ENCODE measurements at places on chromosomes 16 and 17.

GRCh38 chr16:35733278-35733965 is 2274.0 kb downstream of the TP53TG3F start:
- DNase-seq: peak; percentile 13

GRCh38 chr17:80664217-80664790 is 119.7 kb downstream of the RPTOR start:
- DNase-seq: no peak

GRCh38 chr17:81561494-81561885 is 9.3 kb upstream of the FAAP100 start:
- peak; percentile 25 for DNase-seq

- peak; percentile 77 for DNase-seq
Observed at GRCh38 chr16:720447-720989, 428 bp upstream of the ANTKMT start.

DNA sequence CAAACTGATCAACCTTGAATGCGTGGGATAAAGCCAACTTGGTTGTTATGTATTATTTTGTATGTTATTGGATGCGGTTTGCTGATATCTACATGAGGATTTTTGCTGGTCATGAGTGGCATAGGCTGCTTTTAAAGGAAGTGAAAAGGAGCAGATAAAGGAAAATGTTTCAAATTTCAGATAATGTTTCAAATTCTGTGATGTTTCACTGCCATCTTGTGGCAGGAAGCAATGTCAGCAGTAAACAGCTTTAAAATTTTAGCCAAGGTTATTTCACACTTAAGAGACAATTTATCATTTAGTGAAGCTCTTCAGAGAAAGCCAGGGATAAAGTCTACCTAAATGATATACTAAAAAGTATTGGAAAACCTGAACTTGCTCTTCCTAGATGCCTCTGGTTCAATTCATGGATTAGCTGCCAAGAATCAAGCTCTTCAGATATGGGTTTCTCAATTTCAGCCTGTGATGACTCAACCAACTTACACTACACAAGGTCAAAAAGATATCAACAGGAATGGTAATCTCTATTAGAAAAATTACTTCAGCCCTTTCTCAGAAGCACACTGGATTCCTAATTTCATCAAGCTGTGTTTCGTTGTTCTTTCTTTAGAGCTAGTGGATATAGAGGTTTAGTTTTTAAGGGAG is 136.0 kb upstream of the C17orf78 start:
- peak; percentile 24 for DNase-seq

DNA sequence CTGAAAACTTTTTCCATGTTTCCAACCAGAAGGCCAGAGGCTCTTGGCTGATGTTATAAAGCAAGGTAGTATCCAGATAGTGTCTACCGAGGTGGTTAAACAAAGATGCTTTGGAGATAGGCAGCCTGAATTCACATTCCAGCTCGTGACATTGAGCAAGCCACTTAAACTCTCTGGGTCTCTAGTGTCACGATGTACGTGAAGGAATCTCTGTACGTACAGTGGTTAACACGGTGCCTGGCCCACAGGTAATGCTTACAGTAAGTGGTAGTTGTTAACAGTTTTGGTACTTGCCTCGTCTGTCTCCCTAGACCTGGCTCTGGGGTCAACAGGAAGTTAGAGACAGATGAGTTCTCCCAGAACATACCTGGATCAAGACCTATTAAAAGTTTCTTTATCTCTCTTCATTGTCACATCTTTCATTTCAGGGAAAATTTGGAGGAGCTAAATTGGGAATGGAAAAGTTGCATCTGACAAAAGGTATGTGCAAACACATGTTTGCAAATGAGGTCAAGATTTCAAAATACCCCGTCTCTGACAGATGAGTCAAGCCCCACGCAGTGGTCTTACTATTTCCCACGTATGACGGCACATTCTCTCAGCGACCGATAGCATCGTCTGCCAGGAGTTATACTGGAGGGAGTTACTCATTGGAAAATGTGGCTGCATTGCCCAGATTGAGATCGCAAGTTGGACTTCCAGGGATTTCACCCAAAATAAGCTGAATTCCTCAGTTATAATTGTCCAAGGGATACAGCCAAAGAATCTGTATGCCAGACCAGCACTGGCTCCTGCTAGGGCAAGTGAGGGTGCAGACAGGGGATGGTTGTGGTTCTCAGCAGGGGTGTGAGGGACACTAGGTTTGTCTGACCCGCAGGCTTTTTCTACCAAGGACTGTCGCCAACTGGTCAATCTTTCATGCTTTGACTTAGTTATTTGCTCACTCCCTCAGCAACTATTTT is 18.9 kb upstream of the MYH10 start:
- no peak for DNase-seq

- no peak for DNase-seq
Observed at GRCh38 chr17:67272312-67273047, 27.5 kb upstream of the HELZ start.

GRCh38 chr17:12680407-12680897 is 14.8 kb downstream of the MYOCD start:
- no peak for DNase-seq

GRCh38 chr17:72182371-72182873 is 61.6 kb downstream of the SOX9 start:
- DNase-seq: no peak

DNA sequence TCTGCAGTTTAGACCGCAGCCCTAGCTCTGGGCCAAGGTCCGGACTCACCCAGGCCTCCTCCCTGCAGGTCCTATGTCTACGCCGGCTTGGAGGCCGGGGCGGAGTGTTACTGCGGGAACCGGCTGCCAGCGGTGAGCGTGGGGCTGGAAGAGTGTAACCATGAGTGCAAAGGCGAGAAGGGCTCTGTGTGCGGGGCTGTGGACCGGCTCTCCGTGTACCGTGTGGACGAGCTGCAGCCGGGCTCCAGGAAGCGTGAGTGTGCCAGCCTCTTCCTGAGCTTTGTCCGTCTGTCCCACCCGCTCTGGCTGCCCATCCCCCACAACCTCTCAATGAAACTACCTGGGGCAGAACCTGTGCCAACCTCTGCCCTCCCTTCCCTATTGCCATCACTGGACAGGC is 20.1 kb downstream of the WSCD1 start:
- DNase-seq: no peak

- no peak for DNase-seq
Observed at GRCh38 chr16:19338335-19338734, 52.8 kb downstream of the CLEC19A start.

DNA sequence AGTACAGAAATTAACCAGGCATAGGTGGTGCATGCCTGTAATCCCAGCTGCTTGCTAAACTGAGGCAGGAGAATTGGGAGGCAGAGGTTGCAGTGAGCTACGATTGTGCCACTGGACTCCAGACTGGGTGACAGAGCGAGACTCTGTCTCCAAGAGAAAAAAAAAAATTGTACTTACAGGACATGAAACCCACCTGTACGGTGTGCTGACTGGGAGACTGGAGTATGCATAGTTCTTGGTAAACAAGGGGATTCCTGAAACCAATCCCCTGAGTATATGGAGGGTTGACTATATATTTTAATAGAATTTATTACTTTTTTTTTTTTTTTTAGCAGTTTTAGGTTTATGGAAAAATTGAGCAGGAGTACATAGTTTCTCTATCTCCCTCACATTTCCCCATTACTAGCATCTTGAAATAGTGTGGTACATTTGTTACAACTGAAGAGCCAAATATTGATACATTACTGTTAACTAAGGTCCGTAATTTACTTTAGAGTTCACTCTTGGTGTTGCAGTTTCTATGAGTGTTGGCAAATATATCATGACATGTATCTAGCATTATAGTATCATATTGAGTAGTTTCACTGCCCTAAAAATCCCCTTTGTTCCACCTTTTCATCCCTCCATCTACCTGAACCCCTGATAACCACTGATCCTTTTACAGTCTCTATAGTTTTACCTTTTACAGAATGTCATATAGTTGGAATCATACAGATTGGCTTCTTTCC is 19.3 kb downstream of the TENT4B start:
- no peak for DNase-seq

- DNase-seq: peak; percentile 44
Observed at GRCh38 chr17:1438593-1439083, 17.4 kb downstream of the CRK start.

GRCh38 chr17:45264430-45264829 is 2.5 kb upstream of the SPATA32 start:
- no peak for DNase-seq

DNA sequence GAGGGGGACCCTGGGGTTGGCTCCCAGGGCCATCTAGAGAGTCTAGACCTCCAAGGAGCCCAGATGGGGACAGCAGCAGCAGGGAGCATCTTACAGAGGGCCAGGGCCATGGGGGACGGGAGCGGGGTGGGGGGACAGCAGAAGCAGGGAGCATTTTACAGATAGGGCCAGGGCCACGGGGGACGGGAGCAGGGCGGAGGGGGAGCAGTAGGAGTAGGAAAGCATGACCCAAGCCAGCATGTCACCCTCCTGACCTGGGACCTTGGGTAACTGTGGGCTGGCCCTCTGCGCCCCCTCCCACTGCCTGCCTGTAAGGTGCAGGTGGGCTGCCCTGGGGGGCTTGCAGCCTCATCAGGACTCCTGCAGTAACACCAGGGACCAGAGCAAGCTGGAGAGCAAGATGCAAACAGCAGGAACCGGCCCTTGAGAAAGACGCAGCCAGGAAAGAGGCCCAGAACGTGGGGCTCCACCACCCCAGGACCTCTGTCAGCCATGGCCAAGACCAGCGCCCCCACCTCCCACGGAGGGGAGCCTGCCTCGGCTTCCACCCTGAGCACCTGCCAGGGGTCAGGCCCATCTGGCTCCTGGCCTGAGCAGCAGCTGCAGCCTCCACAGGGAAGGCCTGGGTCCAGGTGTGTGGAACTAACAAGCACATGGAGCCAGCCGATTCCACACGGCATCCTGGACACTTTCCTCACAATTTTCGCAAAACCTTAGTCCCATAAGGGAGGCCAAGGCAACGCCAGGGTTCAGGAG is 2.4 kb downstream of the ZNF598 start:
- no peak for DNase-seq

DNA sequence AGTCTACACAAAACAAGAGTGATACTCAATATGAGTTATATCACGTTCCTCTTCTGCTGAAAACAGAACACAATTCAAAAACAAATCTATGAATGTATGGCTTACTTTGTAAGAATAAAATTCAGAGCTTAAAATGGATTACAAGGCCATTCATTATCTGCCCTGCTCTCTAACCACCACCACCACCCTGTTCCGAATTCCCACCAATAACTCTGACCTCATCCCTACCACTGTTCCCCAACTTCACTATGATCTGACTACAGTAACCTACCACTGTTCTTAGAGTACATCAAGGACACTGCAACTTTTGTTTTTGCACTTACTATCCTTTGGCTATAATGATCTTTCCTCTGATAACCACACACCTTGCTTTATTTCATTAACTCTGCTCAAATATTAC is 21.3 kb downstream of the FBXL20 start:
- no peak for DNase-seq

DNA sequence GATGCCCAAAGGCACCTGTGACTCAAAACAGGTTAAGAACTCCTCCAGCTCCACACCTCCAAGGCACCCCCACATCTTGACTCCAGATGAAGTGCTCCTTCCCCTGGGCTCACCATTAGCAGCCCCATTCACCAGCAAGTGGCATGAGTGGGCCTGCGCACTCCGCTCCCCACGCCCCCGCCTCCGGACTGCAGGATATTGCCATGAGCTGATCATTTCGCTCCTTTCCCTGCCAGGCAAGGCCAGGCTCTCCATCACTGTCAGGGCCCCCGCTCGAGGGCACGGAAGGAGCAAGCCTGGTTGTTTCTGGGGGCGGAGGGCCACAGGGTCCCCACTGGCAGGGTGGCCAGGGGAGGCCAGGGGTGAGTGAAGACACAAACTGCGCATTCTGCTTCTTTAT is 69.9 kb downstream of the ZNF423 start:
- no peak for DNase-seq

DNA sequence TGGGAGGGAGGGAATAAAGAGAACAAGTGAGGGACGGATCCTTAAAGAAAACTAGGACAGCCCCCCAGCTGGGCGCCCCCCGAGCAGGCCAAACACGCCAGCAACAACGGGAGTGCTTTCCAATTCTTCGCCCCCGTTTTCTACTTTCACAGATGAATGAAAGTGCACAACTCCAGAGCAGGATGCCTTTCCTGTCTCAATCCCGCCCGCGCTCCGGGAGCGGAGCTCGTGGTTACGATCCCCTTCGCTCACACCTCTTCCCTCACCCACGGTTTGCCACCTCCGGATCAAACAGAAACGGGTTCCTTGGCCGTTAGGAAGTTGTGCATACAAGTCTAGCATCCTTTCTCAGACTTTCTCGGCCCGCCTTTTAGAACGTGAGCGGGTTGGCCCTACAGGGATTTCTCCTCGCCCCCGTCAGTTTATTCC is 680 bp downstream of the SKA2 start:
- DNase-seq: peak; percentile 63

DNA sequence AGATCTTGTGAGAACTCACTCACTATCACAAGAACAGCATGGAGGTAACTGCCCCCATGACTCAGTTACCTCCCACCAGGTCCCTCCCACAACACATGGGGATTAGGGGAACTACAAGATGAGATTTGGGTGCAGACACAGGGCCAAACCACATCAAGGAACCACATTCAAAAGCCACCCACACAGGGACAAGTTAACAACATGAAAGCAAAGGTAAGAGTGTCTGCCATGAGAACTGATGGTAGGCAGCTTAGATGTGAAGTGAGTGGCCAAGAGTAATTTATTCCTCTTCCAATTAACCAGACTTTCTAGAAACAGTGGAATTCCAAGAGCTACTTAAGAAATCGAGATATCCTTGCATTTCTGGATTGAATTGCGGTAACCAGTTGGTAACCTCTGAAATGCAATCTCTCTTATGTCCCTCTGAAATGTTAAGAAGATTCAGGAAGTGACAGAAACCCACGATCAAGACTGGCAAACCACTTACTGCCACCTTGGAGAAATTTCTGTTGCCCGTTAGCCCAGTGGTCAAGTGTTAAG is 167.4 kb upstream of the CACNG5 start:
- no peak for DNase-seq

GRCh38 chr16:66603537-66604375 is 748 bp upstream of the CMTM3 start:
- peak; percentile 44 for DNase-seq

DNA sequence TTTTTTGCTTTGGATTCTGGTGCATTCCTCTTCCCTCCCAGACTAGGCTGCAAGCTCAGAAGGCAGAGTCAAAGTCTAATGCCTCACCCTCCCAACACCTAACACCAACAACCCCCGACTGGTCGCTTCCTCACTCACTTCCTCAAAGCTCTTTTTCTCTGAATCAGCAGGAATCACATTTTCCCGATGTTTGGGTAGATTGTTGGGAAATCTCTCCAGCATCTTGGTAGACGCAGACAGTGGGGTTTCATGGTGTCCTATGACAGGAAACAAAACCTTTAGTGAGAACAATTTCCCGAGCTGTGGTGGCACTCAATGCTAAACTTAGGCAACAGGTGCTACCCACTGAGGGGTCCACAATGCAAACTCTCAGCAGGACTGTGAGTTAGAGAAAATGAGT is 39.9 kb upstream of the ICAM2 start:
- no peak for DNase-seq

GRCh38 chr16:89691231-89691985 is 4.9 kb downstream of the CDK10 start:
- DNase-seq: no peak

- no peak for DNase-seq
Observed at GRCh38 chr16:78742501-78743283, 643.2 kb downstream of the WWOX start.

Data from kidney tubule cell (primary cell).